ENCODE measurements at places on chromosomes 2 and 18.

- DNase-seq: no peak
These were observed 173.8 kb downstream of the SEPTIN10 start for GRCh38 chr2:109439986-109440385.

GRCh38 chr18:75754433-75754832 lies 326.9 kb upstream of the SMIM21 start:
- no peak for DNase-seq

- no peak for DNase-seq
These were observed 810.1 kb upstream of the POU3F3 start for GRCh38 chr2:104043864-104044263.

- no peak for DNase-seq
These were observed 3.2 kb downstream of the UBE2E3 start for GRCh38 chr2:180983468-180984242.

DNA sequence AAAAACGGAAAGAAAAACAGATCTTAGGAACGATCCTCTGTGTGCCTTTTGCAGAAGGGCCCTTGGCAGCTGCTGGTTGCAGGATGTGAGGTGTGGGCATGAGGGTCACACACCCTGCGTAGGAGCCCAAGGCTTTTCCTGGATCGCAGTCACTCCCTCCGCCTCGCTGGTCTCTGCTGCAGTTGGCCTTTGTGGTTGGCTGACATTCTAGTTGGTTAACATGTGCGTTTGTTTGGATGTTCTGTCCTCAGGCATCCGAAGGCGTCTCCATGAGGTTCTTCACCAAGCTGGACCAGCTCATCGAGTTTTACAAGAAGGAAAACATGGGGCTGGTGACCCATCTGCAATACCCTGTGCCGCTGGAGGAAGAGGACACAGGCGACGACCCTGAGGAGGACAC lies 61.7 kb downstream of the INPP5D start:
- DNase-seq: no peak

- no peak for DNase-seq
These were observed 29.1 kb upstream of the ASB18 start for GRCh38 chr2:236293241-236293810.

- no peak for DNase-seq
These were observed 201.8 kb upstream of the KLHL14 start for GRCh38 chr18:32974421-32975162.

GRCh38 chr2:168462543-168463045 lies 6.5 kb downstream of the CERS6 start:
- no peak for DNase-seq

GRCh38 chr2:24898122-24899109 lies 21.6 kb downstream of the ADCY3 start:
- no peak for DNase-seq

- no peak for DNase-seq
These were observed 154.1 kb upstream of the MMADHC start for GRCh38 chr2:149741646-149742045.

GRCh38 chr18:79915161-79916127 lies 36.0 kb downstream of the SLC66A2 start:
- DNase-seq: peak; percentile 9

GRCh38 chr2:143140864-143141661 lies 11.8 kb downstream of the ARHGAP15 start:
- no peak for DNase-seq

GRCh38 chr2:160043265-160043664 lies 19.1 kb downstream of the PLA2R1 start:
- DNase-seq: no peak

GRCh38 chr2:2764739-2765138 lies 433.7 kb upstream of the MYT1L start:
- no peak for DNase-seq

DNA sequence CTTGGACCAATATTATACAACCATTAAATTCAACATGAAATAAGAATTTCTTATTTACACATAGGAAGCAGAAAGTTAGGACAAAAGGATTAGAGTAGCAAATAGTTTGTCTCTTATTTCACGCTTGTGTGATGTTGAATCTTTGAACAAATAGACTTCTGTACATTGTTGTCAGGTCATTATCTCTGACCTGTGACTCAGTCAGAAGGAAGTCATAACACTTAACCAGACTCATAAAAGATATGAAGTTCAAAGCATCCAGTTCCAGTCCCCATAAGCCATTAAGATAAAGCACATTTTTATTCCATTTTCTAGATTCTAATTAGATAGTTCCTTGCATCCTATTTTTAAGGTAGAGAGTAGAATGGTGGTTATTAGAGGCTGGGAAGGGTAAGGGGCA lies 130.8 kb downstream of the UPP2 start:
- no peak for DNase-seq

- DNase-seq: no peak
These were observed 236.2 kb downstream of the IKZF2 start for GRCh38 chr2:212915121-212915782.

DNA sequence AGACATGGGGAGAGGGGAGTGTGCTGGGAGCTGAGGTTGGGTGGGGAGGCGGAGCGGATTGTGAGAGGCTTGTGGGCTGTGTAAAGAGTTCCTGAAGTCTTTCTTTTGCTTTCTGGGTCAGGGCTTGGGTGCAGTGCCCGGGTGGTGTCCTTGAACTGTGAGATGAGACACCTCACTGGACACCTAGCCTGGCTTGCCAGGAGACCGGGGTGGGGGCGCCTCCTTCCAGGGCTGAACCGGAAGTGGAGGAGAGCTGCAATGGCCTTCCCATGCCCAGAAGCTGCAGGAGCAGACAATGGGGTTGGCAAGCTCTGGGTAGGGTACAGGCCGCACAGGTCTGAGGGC lies 4.3 kb downstream of the TMEM37 start:
- no peak for DNase-seq

DNA sequence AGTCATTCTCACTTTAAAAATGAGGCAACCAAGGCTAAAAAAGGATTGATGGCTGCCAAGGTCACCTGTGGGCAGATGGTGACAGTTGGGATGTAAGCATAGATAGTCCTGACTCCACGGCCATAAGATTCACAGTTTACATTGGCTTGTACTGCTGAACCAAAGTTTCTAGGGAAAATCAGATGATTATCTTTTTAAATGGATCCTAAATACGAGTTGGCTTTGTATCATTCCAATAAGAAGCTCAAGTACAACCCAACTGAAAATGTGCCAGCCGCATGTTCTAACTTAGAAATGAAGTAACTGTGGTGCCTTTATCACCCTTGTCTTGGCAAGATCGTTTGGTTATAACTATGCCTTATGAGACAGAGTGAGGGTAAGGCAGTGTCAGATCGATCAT lies 27.6 kb downstream of the HK2 start:
- DNase-seq: no peak

- no peak for DNase-seq
These were observed 147.4 kb downstream of the ZEB2 start for GRCh38 chr2:144372410-144373080.

DNA sequence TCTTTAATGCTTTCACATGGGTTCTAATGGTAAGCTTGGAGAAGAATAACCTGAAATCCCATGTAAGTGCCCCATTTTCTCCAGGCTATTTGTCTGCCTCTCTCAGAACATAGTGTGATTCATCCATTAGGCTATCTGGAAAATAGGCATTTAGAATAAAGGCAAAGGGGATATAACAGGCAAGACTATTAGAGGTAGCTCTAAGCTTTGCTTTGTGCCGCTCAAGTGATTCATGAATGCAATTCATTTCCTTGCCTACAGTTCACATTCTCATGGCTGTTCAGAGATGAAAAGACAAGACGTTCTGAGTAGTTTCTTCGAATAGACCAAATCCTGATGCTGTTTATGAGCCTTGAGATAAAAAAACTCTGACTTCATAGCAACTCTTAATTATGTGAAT lies 101.7 kb downstream of the ANKRD44 start:
- DNase-seq: no peak

DNA sequence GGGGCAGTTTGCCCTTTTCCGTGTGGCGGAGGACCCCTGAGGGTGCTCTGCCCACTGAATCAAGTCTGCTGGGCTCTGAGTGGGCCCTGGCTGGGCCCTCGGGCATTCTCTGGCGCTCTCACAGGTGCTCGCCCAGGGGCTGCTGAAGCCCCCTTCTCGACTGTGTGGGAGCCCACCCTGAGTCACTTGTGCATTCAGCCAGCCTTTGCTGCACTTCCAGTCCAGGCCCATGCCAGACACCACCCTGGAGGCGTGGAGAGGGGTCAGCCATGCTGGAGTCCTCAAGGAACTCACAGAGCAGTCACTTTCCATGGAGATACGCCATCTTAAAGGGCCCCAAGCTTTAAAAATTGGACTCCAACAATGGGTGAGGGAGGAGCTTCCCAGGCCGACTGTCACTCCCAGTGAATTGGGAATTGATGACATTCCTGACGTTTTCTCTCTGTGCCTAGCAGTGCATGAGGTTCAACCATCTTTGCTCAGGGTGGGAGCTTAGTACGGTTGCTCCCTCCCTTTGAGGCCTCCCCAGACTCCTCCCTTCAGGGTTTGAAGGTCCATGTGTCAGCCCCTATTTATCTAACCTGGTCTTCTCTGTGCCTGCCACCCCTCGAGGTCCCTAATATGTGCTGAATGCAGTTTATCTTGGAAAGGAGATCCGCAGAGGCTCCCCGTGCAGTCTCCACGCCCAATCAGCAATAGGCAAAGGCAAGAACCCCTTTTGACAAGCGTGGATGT lies 71.8 kb upstream of the HS6ST1 start:
- DNase-seq: no peak
